ENCODE measurements at places on chromosomes 1 and 21.

DNA sequence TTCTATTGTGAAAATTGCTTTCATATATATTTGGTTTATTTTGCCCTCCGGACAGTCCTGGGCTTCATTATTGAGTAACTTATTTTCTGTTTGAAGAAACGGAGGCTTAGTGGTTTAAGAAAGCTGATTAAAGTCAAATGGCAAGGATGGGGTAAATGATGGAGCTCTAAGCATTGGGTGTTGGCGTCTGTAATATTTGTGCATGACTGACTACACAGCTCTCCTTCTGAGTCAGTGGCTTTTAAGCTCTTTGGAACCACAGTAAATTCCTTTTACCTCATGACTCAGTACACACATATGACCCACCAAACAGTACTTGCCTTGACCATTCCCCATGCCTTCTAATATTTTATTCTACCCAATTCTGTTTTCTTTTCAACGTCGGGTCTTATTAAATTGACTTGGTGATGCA, 21.0 kb downstream of the B3GALT5 start:
- DNase-seq, result peak; percentile 95

DNA sequence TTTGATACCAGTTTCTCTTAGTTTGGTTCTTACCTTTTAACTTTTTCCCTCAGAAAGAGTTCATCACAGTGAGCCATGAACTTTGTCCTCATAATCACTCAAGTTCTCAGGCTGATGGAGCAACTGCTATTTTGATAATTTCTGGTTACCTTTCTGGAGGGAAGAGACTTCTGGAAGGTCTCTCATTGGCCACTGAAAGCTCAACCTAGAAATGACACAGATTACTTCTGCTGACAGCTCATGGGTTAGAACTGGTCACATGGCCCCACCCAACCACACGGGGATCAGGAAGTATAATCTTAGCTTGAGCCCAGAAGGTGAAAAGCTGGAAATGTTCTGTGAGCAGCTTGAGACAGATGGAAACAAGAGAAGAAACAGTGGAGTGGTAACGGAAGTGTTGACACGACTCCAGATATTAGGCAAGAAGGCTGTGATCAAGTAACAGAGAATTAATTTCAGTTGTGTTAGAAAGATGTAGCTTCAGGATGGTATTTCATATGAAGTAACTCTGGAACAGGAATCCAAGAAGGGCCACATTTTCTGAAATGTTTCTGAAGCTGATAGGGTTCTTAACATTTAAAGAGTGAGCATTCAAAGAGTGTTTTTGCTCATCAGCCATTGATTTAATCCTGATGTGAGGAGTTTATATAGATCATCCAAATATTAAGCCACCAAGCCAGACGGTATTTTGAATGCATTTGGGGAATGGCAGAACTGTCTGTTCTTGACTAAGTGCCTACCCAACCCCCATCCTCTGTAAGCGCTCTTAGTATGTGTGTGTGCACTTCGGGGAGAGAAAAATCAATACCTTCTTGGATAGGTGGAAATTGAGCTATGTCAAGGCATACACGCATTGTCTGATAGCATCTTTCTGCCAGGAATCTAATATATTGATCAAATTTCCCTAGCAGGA, 21.9 kb upstream of the XPR1 start:
- no peak for DNase-seq

DNA sequence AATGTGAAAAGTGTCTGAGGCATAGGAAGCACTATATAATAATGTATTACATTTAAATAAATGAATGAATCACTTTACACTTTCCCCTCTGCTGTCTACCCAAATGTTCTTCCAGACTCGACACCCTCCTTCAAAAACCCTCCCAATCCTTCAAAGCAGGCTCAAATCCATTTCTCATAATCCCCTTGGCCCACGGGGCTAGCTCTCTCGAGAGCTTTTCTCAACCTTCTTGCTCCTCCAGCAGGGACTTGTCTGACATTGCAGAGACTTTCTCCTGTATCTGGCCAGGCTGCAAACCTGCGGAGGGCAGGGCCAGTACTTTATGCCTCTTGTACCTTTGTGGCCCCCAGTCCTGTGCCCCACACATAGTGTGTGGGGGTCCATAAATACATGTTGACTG, 14.1 kb upstream of the CNTN2 start:
- no peak for DNase-seq

DNA sequence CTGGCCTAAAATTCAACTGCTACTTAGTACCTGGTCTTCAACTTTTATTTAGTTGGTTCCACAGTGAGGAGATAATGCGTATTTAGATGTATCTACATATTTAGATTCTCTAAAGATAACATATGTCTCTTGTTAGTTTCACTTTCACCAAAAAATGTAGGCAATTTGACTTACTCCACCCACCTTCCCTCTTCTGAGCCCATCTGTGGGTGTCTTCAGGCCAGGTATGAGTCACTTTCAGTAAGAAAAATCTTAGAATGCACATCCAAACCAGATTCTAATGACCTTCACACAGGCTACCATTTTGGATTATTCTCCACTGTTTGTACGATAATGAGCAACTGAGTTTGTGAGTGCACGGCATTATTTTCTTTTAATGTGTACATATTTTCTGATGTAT, 501.7 kb downstream of the NEGR1 start:
- DNase-seq, result peak; percentile 18

- DNase-seq, result no peak
Observed at GRCh38 chr21:20023193-20023592, 975.0 kb upstream of the NCAM2 start.

DNA sequence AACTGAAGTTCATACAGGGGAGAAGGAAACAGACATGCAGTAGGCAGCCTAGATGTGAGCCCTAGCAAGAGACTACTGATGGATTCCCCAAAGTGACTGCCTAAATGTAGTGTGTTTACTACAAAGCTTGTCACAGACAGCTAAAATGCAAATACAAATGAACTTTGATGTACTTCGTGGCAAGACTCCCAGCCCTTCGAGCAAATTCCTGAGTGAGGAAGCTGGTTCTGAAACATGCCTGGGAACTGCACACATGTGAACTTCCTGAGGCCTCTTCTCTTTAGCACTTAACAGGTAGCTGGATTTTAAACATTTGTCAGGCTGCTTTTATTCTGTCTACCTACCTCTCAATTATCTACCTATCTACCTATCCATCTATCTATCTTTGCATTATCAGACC, 6.7 kb upstream of the IRF2BP2 start:
- no peak for DNase-seq

- no peak for DNase-seq
Observed at GRCh38 chr1:7186382-7187111, 401.3 kb downstream of the CAMTA1 start.

DNA sequence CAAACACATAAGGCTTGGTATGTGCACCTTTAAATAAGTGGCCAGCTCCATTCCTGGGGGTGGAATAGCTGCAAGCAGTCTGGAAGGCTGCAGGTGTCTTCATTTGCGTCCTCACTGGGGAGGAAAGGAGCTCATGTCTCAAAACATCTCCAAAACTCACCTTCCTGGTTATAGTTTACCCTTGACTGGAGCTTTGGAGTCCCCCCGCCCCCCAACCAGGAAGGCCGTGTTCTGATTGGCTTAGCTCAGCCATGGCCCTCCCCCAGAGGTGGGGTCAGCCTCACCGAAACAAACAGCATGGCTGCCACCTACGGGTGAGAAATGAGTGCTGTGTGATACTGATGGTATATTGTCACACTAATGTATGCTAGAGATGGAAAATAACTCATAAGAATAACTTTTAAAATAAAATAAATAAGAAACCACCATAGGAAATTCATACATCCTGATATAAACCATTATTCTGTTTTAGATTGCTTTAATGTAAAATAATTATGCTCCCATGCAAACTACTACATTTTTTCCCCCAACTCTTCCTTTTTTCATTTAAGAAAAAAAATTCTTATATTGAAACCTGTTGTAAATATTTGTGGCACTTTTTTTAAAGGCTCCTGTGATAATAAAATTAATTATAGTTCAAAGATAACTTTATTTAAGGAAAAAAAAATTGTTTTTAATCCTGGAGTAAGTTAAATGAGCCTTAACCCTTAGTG, 90.8 kb downstream of the ZP4 start:
- DNase-seq, result peak; percentile 85

GRCh38 chr1:221157026-221157761, 278.0 kb downstream of the HLX start:
- DNase-seq, result no peak

GRCh38 chr1:20058531-20058930, 11.5 kb upstream of the PLA2G5 start:
- peak; percentile 75 for DNase-seq

DNA sequence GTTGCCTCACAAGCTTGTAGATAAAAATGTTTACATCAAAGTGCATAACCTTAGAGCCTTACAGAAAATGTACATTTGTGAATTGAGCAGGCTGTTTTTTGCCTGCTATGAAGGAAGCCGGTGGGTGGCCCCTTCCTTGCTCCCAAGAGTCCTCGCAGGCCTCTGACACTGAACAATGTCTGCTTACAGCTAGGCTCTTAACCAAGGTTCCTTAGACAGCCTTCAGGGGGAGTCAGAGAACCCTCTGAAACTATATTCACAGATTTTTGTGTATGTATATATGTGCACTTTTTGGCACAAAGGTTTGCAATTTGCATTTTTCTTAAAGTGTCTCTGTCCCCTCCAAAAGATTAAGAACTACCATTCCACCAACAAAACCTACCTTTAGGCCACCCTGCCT, 282.6 kb downstream of the BARHL2 start:
- DNase-seq, result peak; percentile 33

DNA sequence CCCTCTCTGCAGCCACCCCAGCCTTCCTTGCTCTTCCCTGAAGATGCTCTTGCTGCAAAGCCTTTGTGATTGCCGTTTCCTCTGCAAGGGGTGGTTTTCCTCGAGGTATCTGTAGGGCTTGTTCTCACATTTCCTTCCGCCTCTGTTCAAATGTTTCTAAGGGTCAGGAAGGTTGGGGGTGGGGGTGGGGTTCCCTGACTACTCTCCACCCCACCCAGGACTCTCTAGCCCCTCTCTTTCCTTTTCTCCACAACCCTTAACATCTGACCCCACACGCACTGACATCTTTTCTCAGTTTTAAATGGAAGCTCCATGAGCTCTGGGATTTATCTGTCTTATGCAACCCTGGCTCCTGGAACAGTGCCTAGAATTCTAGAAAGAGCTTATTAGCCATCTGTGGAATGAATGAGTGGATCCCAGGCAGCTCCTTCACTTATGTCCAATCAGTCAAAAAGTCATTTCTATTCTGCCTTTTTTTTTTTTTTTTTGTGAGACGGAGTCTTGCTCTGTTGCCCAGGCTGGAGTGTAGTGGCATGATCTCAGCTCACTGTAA, 27.3 kb upstream of the ZNF362 start:
- DNase-seq, result peak; percentile 51

DNA sequence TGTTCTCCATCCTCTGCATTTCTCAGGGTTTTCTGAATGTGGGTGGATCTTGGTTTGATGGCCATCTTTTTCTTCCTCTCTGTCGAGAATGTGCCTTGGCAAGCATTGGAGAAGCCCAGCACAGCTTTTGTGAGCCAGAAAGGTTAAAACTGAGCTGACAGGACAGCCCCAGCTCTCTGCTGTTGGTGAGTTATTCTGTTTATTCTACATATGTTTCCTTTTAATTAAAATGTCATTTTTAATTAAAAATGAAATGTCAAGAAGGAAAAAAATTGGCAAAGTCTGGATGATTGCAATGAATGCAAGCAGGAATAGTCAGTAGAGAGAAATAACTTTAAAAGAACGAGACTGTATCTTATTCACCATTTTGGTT, 325.8 kb downstream of the PTBP2 start:
- DNase-seq, result no peak

DNA sequence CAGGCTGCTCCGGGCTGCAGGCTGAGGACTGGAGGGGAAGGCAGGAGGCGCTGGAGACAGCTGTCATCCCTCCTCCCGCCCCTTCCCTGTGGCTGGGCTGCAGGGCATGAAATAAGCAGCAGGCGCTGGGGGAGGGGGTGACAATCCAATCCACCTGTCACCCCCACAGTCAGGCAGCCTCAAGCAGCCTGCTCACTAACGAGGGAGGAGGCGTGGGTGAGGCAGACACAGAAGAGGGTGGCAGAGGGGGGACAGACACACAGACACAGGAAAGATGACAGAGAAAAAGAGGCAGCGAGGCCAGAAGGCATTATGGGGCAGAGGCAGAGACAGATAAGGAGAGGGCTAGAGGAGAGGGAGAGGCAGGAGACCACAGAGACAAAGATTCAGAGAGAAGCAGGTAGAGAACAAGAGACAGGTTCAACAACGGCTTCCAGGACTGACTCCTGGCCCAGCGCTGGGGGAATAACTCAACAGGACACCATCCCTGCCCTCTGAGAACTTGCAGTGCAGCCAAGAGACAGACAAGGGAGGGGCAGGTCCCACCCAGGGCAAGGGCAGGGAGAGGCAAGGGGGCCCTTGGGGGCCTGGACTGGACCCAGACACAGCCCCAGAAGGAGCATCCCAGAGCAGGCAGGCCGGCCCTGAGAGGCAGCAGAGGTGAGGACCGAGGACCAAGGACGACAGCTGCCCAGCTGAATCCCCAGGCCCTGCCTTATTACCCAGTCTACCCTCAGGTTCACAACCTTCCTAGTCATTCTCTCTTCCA, 11.2 kb downstream of the MEF2D start:
- no peak for DNase-seq

Data from ELR (cell line).